D341Med (cell line): ENCODE measurements at places on chromosomes 2 and 18.

DNA sequence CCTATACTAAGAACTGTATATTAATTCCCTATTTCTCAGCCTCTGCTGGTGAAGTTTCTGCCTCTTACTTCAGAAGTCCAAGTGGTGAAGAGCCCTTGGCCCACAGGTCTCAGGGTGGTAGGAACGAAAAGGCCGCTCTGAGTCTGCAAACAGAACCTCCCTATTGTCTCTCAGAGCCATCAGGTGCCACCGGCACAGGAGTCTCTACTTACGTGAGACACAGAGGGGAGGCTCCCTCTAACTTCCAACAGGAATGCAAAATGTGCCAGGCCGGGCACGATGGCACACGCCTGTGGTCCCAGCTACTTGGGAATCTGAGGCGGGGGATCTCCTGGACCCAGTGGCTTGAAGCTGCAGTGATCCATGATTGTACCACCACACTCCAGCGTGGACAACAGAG is 143.0 kb downstream of the TPO start:
- DNase-seq, result no peak

- DNase-seq, result no peak
These were observed 88.7 kb downstream of the MYO1B start for GRCh38 chr2:191333911-191334357.

GRCh38 chr18:33826151-33826550 is 248.1 kb downstream of the ASXL3 start:
- DNase-seq, result no peak

GRCh38 chr2:6574121-6574520 is 291.6 kb downstream of the CMPK2 start:
- DNase-seq, result no peak

DNA sequence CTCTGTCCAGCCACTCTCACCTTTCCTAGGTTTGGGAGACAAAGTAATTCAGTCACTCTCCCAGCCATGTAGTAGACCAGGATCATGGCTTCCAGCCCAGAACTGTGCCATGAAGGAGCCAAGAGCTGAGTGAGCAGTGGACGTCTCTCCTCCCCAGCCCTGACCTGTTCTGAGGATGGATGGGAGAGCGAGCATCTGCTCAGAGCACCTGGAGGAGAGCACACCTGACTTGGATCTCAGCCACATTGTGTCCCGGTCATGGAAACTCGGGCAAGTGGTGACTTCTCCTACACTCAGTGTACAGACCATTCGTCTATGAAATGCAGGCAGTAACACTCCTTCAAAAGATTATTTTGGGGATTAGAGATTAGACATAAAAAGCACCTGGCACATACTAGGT is 299.7 kb downstream of the TNS1 start:
- no peak for DNase-seq

GRCh38 chr2:70988726-70989648 is 5.7 kb downstream of the TEX261 start:
- DNase-seq, result no peak

- DNase-seq, result no peak
These were observed 344.8 kb downstream of the RPRM start for GRCh38 chr2:153133716-153134115.
